ENCODE measurements at places on chromosomes 6 and 20. TPM values are rescaled to one million over a fixed set of nuclear protein-coding genes. Genes with fewer than 3 reads are reported as not detected.

DNA sequence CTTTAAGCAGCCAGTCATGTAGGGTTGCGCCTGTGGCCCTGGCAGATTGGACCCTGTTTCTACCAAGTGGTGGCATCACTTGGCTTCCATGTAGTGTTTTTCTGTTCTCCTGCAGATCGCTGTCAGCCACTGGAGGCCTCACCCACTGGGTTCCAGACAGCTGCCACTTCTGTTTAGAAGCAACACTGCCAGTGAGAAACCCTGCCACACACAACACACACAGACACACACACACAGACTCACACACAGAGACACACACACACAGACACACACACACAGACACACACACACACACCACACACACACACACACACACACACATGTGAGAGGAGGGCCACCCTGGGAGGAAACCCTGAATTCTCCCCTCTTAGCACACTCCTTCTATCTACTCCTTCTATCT lies 51.8 kb downstream of the UTRN start:
- H3K4me3 ChIP-seq = no peak overlapping the region
- H3K4me1 ChIP-seq = peaks cover 36% of the 10 kb centered on the region
- no peaks in the 10 kb centered on the region for H3K27me3 ChIP-seq
- DNase-seq = no peak
- no peaks in the 10 kb centered on the region for H3K36me3 ChIP-seq
- no peak overlapping the region for H3K27ac ChIP-seq

DNA sequence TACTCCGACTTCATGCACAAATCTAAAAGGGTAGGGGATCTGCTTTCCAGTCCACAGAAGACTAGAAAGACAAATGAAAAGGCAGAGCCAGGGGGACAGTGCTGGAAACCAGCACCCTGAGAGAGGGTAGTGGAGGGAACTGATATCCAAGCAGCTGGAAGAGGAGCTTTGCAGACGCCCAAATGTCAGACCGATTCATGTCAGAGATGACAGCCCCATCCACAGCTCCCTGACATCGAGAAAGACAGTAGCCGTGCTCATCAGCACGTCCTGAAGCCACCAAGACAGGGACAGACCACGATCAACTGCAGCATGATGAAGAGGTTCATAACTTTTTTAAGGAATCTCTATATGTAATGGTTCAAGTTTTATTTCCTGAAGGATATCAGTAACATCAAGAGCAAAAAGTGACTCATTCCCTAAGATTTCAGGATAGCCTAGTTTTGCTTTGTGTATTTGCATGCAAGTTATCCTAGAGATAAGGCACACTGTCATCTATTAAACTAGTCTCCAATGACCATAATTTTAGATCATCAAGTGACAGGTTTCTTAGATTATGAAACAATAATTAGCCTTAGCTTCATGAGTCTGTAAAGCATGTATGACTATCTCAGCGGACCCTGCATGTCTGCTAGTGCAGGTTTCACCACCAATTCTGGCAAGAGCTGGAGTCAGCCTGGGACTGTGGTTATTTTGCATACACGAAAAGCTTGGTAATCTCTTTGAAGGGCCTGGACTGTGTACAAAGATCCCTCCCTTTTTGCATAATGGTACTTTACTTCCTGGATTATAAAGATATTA lies 43.0 kb downstream of the PRDM1 start:
- no peaks in the 10 kb centered on the region for H3K4me1 ChIP-seq
- H3K27ac ChIP-seq = no peak overlapping the region
- no peaks in the 10 kb centered on the region for H3K36me3 ChIP-seq

- peaks cover 36% of the 10 kb centered on the region for H3K27me3 ChIP-seq
- DNase-seq = no peak
- H3K27ac ChIP-seq = no peak overlapping the region
Measured at GRCh38 chr6:106360989-106361430, 493 bp downstream of the CRYBG1 start.

The CLVS2 gene
- not detected for total RNA-seq

The OOEP gene
- total RNA-seq = not detected

Measured in adrenal gland (tissue), 19 donors.